ENCODE measurements at places on chromosomes 6 and 20.

DNA sequence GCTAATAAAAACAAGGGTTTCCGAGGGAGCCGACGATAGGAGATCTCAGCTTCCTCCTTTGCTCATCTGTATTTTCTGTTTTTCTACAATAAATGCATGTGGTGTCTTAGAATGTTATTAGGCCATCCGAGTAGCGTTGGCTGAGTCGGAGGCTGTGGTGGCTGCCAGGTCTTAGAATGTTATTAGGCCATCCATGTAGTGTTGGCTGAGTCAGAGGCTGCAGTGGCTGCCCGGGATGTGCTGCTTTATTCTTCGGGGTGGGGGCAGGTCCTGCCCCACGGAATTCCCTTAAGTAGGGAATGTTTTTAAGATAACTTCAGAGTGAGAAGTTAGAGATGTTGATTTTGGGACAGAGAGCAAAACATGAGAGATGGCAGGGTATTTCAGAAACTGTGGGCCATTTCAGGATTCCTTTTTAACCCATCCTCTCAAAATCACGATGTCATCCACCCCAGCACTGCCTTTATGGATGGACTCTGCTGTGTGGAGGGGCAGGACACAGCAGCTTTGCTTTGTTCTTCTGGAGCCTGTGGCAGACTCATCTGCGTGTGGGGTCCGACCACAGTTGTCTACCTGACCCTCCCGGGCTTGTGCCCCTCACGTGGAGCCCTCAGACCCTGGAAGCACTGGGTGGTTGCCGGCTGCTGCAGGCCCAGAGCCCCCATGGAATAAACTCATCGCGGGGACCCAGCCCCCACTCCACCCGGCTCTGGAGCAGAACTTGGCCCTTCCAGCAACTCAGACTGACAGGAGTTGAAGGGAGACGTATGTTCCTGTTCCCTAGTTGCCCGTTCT is 20.4 kb downstream of the OSBPL2 start:
- DNase-seq = no peak

DNA sequence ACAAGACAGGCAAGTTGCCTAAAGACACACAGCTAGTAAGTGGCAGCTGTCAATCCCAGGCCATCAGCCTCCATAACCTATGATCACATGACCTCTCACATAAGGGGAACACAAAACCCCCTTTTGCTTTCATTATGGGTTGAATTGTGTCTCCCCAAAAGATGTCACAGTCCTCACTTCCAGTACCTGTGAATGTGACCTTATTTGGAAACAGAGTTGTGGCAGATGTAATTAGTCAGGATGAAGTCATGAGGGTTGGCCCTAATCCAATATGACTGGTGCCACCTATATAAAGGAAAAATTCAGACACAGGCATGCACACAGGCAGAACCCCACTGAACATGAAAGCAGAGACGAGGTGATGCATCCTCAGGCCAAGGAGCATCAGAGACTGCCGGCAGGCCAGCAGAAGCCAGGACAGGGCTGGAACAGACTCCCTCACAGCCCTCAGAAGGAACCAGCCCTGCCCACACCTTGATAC is 33.6 kb downstream of the GFOD1 start:
- DNase-seq = no peak

DNA sequence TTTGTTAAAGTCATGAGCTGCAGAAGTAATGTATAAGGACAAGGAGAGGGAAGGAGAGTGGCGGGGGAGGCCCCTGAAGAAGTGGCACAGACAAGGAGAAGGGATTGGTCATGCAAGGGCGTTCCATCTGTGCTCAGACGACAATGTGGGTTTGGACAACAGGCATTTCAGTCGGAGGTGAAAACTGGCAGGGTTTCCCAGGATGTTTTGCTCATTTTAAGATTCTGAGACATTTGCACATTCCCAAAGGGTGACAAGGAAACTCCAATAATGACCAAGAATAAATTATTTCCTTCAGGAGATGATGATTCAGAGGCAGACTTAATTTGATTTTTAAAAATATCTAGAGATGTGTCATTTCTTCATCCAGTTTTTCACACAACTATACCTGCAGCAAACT is 181.8 kb downstream of the HIVEP2 start:
- no peak for DNase-seq

GRCh38 chr20:47070176-47070575 is 175.5 kb downstream of the EYA2 start:
- DNase-seq = no peak

DNA sequence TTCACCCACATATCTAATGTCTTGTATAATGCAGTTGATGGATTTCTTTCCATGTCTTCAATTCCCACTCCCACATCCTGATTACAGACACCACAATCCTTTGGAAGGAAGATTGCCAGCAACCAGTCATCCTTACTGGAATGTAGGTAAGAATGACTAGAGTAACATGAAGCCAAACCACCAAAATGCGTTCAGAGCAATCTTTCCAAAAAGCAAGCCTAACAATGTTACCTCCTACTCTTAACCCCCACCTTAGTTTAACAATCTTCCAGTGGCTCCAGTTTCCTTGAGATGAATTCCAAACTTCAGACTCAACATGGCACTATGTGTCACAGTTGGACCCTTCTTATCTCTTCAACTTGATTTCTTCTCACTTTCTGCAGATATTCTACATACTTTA is 685.6 kb downstream of the DOK5 start:
- DNase-seq = no peak

DNA sequence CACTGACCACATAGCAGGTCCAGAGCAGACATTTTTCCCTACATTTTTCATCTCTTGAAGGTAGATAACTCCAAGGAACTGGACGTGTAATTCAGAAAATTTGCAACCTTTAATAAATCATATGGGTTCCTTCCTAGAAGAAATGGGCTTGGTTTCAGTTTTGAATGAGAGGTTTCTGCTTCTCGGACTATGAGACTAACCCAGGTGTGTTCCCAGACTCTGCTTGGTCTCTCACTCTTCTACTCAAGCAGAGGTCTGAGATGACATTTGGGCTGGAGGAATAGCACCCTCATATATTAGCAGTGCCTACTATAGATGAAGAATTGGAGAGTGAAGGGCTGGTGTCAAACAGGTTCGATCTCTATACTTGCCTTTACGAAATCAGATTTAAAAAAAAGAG is 231.2 kb downstream of the DOK5 start:
- DNase-seq = no peak

DNA sequence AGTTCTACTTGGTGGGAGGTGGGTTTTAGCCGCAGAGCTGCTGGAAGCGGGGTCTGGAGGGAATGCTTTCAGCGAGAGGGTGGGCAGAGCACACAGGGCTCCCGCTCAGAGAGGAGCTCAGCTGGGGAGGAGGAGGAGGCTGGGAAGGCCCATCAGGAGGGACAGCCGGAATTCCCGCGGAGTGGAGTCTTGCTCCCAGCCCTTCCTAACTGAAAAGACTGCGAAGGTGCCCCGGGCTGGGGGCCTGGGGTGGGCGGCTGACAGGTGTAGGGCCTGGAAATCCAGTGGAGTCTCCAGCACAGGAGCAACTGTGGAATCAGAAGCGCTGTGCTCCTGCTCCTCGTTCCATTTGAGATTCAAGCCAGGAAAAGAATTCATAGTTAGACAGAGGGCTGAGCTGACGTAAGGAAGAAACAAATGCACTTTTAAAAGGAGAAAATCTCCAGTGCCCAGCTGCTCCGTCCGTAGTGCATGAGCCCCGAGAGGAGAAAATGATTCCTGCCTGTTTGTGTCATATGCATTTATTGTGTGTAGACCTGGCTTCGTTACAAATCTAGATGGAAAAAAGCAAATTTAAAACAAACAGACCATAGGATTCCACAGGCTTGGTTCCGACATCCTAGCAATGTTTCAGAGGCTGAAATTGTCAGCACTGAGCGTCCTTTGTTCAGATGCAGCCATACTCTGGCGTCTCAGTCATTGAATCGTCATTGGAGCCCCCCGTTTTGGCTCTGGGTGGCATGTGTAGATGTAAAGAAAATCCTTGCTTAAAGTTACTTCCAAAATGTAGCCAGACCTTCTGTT is 197.7 kb downstream of the SMOC2 start:
- DNase-seq = no peak

Measured in GOT3 (cell line).